T-helper 1 cell (primary cell): ENCODE measurements at places on chromosomes 12 and 14.

- DNase-seq = no peak
These were observed 219.8 kb downstream of the SLC41A2 start for GRCh38 chr12:104738331-104738730.

DNA sequence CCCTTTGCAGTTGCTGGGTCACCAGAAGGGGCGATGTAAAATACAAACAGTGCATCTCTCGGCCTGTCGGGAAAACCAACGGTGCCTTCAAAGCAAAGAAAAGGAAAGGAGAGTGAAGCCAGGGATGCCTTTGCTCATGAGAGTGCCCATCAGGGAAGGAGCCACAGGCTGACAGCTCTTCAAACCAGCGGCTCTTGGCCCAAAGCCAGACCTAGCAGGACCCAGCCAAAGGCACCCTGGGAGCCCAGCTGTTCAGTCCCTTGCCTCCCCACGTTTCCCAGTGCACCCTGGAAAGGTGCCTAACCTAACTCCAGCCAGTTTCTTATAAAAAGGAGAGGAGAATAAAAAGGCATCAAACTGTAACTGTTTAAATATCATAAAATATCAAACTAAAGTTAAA is 29.2 kb downstream of the PRMT8 start:
- DNase-seq = no peak

- no peak for DNase-seq
These were observed 152.4 kb downstream of the KIF26A start for GRCh38 chr14:104290756-104291122.

DNA sequence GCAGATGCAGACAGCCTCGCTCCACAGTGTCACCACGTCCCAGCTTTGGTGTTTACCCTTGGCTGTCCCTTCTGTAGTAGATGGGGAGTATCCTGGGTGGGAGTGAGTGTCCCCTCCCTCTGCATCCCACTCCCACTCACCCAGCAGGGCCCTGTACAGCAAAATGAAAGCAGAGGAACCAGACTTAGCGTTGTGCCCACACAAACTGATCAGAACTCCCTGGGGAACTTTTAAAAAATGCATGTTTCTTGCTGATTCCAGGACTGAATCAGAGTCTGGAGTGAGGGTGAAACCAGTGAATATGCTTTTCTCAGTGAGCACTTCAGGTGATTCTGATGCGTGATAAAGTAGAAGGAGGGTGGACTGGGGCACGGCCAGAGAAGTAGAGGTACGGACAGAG is 2.9 kb downstream of the ACVRL1 start:
- DNase-seq = no peak

- no peak for DNase-seq
These were observed at the start of gene JPH4 for GRCh38 chr14:23578560-23579310. Gene JPH4 (minus strand): TSS chr14:23578790. CDS start chr14:23577453, 1,337 bp downstream.

- DNase-seq = no peak
These were observed 1483.6 kb upstream of the SEL1L start for GRCh38 chr14:83017296-83017695.
